Panc1 (cell line): ENCODE measurements at places on chromosomes 4 and X. TPM values are rescaled to one million over a fixed set of nuclear protein-coding genes. Genes with fewer than 3 reads are reported as not detected.

PHKA1 gene
- total RNA-seq: 28.6 TPM

TMPRSS11D gene
- not detected for total RNA-seq

MAGEB17 gene
- total RNA-seq: not detected

GLRA2 gene
- not detected for total RNA-seq

DCAF4L1 gene
- 0.13 TPM for total RNA-seq

GPC4 gene
- total RNA-seq: 1.4 TPM
